ENCODE measurements at places on chromosomes 5 and 9. TPM values are rescaled to one million over a fixed set of nuclear protein-coding genes. Genes with fewer than 3 reads are reported as not detected.
A peak's percentile ranks its signal among the peaks of the same experiment; 100 is the strongest.

The BTNL8 gene
- total RNA-seq = not detected

The CD180 gene
- not detected for total RNA-seq

The FBP2 gene
- total RNA-seq = not detected

The LURAP1L gene
- total RNA-seq = not detected

The AMBP gene
- not detected for total RNA-seq

The SLC25A2 gene
- total RNA-seq = 0.25 TPM

The FOXD4L4 gene
- total RNA-seq = not detected

GRCh38 chr9:76911971-76912370, 6.1 kb upstream of the PRUNE2 start:
- no peak overlapping the region for H3K27ac ChIP-seq
- no peak overlapping the region for H3K4me3 ChIP-seq
- peaks cover 5% of the 10 kb centered on the region for H3K4me1 ChIP-seq

DNA sequence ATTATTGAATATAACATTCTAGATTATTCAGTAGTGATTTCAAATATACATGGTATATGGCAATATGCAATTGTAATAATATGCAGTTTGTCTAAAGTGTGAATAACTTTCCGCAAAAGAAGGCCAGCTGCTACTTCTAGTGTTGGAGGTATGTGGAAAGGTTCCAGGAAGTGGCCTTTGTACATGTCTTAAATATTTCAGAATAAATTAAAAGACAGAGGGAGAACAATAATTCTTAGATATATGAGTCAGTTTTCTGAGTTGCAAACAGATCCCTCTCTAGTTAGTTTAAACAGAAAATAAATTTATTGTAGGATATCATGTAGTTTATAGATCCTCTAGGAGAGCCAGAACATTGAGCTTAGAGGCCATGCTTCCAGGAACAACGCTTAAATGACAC, 210.8 kb upstream of the ELL2 start:
- no peak overlapping the region for H3K4me3 ChIP-seq
- no peak overlapping the region for H3K27ac ChIP-seq
- no peak for DNase-seq
- no peaks in the 10 kb centered on the region for H3K36me3 ChIP-seq
- H3K4me1 ChIP-seq = no peaks in the 10 kb centered on the region

DNA sequence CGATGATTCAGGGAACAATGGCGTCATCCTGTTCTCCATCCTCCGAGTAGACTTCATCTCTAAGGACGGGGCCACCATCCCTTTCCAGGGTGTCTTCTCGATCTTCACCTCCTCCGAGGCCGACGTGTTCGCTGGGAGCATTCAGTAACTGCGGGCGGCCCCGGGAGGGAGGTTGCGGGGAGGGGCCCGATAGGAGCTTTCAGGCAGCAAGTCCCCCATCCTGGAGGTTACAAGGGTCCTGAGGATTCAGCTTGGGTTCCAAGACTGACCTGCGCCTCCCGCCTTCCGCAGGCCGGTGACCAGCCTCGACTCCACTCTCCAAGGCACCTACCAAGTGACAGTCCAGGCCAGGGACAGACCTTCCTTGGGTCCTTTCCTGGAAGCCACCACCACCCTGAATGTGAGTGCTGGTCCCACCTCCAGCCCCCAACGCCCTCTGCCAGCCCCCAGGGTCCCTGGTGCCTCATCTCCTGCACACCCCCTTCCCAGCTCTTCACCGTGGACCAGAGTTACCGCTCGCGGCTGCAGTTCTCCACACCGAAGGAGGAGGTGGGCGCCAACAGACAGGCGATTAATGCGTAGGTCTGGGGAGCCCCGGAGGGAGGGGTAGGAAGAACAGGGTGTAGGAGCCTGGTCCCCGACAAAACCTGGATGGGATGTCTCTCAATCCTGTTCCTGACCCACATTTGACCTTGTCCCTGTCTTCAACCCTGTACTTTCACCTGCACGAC, 20.8 kb downstream of the GPRIN1 start:
- no peaks in the 10 kb centered on the region for H3K36me3 ChIP-seq
- no peak overlapping the region for H3K27ac ChIP-seq
- no peak overlapping the region for H3K4me3 ChIP-seq
- DNase-seq = no peak

GRCh38 chr9:135555203-135555602, 6.4 kb upstream of the PAEP start:
- H3K27ac ChIP-seq = no peak overlapping the region
- peaks cover 6% of the 10 kb centered on the region for H3K27me3 ChIP-seq
- H3K36me3 ChIP-seq = no peaks in the 10 kb centered on the region

DNA sequence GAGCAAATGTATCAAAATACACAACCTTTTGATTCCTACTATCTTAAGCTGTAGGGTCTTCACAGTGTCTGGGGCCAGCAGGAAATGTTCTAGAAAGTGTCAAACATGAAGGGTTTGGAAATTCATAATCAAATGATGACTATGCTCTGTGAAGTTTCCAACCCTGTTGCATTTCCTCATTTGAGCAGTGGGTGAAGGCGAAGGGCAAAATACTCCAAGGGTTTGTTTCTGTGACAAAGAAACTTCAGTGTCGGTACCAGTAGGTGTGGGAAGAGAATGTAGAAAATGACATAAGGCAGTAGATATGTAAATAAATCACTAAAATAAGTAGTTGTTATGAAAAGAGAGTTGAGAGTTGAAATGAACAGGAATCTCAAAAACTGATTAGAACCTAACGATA, 576 bp downstream of the ALDOB start:
- H3K4me1 ChIP-seq = no peaks in the 10 kb centered on the region
- no peak overlapping the region for H3K27ac ChIP-seq
- H3K36me3 ChIP-seq = no peaks in the 10 kb centered on the region

DNA sequence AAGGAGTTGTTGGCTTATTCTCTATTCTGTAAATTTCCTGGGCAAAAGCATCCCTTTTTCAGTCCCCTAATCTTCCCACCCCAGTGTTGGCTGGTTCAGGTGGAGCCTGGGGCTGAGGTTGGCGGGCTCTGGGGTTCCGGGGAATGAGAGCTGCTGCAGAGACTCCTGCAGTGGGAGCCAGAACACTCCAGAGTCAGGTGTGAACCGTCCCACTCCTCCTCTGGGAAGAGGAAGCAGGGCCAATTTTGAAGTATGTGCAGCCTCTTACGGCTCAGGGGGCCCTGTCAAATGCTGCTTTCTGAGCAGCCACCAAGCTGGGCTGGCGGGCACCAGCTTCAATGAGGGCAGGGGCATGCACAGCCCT, 42.8 kb downstream of the JADE2 start:
- H3K4me1 ChIP-seq = peaks cover 8% of the 10 kb centered on the region
- DNase-seq = no peak
- peaks cover 31% of the 10 kb centered on the region for H3K36me3 ChIP-seq
- peak overlapping the region; percentile 72 for H3K27ac ChIP-seq
- no peaks in the 10 kb centered on the region for H3K27me3 ChIP-seq

- peaks cover 21% of the 10 kb centered on the region for H3K27me3 ChIP-seq
- H3K27ac ChIP-seq = peak overlapping the region; percentile 41
- DNase-seq = no peak
Measured at GRCh38 chr5:115461093-115461492, 83.5 kb downstream of the FEM1C start.

DNA sequence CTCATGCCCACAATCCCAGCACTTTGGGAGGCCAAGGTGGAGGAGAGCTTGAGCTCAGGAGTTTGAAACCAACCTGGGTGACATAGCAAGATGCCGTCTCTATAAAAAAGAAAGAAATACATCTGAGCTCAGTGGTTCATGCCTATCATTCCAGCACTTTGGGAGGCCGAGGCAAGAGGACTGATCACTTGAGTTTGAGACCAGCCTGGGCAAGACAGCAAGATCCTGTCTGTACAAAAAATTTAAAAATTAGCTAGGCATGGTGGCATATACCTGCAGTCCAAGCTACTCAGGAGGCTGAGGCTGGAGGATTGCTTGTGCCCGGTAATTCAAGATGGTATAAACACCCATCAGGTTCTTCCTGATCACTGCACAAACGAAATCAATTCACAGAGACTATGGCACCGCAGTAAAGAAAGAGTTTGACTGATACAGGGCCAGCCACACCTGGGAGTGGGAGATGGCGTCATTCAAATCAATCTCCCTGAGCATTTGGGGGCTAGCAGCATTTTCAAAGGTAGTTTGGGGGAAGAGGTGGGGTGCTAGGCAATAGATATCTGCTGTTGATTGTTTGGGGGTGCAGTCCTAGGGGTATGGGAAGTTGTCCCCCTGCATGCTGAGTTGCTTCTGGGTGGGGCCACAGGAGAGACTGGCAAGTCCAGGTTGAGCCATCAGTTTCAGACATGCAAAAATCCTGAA, 169.2 kb downstream of the TTC39B start:
- no peaks in the 10 kb centered on the region for H3K27me3 ChIP-seq
- no peaks in the 10 kb centered on the region for H3K4me1 ChIP-seq
- H3K27ac ChIP-seq = no peak overlapping the region
- no peaks in the 10 kb centered on the region for H3K36me3 ChIP-seq
- no peak for DNase-seq
- no peak overlapping the region for H3K4me3 ChIP-seq

GRCh38 chr5:91027405-91028139, 355.5 kb downstream of the ARRDC3 start:
- peaks cover 11% of the 10 kb centered on the region for H3K27me3 ChIP-seq
- no peaks in the 10 kb centered on the region for H3K36me3 ChIP-seq
- DNase-seq = no peak

DNA sequence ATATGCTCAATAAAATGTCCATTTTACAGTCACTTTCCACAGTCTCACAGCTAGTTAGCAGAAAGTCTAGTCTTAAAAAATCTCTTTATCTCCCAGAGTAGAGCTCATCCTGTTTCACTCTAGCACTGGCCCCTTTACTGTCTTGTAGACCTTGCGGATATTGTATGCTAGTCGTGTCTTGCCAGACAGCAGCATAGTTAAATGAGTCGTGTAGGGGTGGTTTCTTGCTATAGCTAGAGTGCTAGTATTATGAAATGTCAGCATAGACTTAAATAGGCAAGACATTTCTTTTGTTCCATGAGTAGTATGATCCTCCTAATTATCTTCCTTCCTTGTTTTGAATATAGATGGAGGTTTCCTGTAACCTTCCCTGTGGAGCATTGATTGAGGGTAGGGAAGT, 77.4 kb downstream of the C7 start:
- H3K4me3 ChIP-seq = no peak overlapping the region
- H3K4me1 ChIP-seq = no peaks in the 10 kb centered on the region

DNA sequence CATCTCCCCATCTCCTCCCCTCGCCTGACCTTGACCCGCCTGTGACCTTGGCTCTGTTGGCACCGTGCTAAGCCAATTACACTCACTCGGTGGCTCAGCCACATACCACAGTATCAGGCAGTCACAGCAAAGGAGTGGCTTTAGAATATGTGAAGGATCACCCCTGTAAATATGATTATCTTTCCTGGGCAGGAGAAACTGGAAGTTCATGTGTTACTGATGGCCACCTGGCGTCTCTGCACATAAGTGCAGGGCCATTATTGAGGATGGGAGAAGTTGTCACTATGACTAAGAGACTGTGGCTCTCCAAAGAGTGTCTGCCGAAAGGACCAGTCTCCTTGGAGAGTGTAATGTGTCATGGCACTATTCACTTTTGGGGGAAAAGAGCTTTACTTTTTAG, 116.9 kb upstream of the S1PR3 start:
- peaks cover 3% of the 10 kb centered on the region for H3K4me1 ChIP-seq
- no peaks in the 10 kb centered on the region for H3K36me3 ChIP-seq
- no peak for DNase-seq
- H3K27me3 ChIP-seq = peaks cover 12% of the 10 kb centered on the region
- no peak overlapping the region for H3K4me3 ChIP-seq

GRCh38 chr9:93346231-93347112, 105.0 kb upstream of the FAM120A start:
- peak overlapping the region; percentile 24 for H3K4me3 ChIP-seq
- H3K27me3 ChIP-seq = peaks cover 29% of the 10 kb centered on the region
- H3K4me1 ChIP-seq = peaks cover 3% of the 10 kb centered on the region
- no peak for DNase-seq
- no peak overlapping the region for H3K27ac ChIP-seq

DNA sequence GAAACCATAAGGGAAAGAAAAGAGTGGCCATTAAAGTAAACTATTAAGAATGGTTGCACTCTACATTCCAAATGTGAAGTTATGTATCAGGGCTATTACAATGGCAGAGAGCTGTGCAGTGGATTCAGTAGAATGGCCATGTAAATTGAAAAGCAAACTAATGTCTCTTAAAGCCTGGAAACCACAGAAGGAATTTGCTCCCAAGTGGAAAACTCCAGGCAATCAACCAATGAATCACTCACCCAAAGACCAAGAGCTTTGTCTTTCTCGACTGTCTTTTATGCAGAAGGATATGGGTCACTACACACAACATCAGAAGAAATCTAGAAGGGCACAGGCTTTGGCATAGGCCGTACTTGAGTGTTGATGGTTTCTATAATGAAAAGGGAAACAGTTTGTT, 114.9 kb downstream of the TLE1 start:
- H3K27ac ChIP-seq = no peak overlapping the region

DNA sequence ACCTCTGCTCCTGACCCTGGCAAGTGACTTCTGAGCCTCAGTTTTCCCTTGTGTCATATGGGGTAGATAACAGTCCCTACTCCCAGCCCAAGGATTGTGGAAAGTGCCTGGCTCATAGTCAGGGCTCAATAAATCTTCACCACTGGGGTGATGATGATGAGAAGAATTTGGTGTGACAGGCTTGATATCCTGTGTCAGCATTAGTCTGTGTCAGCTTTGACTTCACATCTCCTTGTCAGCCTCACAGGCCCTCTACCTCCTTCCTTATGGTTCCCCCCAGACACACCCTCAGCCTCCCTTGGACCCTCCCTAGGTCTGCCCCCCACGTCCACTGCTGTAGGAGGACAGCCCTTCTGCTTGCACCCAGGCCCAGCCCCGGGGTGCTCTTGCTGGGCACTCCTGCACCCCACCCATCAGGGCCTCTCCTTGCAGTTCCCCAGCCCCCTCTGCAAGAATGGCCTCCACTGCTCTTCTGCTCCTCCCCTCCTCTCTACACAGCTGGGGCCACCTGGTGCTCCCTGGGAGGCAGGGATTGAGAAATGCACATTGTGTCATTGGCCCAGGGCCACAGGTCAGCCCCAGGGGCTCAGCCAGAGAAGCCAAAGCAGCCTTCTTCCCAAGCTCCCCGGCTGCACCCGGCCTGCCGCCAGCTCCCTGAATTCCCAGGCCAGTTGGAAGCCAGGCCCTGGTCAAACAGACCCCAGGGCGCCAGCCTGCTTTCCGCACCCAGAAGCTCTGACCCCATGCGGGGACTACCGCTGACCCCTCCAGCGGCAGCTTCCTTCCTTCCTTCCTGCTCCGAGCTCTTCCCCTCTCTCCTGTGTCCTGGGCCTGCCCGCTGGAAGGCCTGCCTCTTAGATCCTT, 7.7 kb downstream of the FGFR4 start:
- no peak for DNase-seq
- no peak overlapping the region for H3K27ac ChIP-seq
- no peak overlapping the region for H3K4me3 ChIP-seq
- H3K36me3 ChIP-seq = no peaks in the 10 kb centered on the region
- no peaks in the 10 kb centered on the region for H3K4me1 ChIP-seq
- H3K27me3 ChIP-seq = peaks cover 2% of the 10 kb centered on the region

GRCh38 chr5:78974011-78974410, 11.1 kb downstream of the ARSB start:
- H3K4me3 ChIP-seq = no peak overlapping the region
- H3K27ac ChIP-seq = no peak overlapping the region
- no peak for DNase-seq
